Activated T-helper 9 cell treated with anti-CD3 and anti-CD28 coated beads, Interleukin-2, amount 50 U/mL, for 16 hours (primary cell): ENCODE measurements at places on chromosomes 16 and 17.

- no peak for DNase-seq
Measured at GRCh38 chr17:27889711-27890251, 3.4 kb downstream of the LYRM9 start.

- no peak for DNase-seq
Measured at GRCh38 chr16:83970430-83970815, 2.4 kb downstream of the NECAB2 start.

- no peak for DNase-seq
Measured at GRCh38 chr17:63452046-63452961, 6.2 kb upstream of the CYB561 start.

DNA sequence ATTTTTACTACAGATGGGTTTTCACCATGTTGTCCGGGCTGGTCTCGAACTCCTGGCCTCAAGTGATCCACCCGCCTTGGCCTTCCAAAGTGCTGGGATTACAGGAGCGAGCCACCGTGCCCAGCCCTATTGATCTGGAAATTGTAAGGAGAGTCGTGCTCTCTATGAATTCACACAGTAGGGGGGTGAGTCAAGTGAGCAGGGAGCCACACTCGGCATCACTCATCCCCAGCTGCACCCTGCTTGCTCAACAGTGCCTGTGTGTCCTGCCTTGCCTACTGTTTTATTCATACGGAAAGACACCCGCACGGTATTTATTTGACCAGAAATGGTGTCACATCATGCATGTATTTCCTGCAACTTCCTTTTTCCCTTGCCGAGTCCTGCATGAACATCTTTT is 157.2 kb upstream of the FOXF1 start:
- no peak for DNase-seq

- no peak for DNase-seq
Measured at GRCh38 chr17:58007781-58008706, 998 bp upstream of the SRSF1 start.

- DNase-seq: no peak
Measured at GRCh38 chr17:31856750-31857149, 2.3 kb downstream of the COPRS start.

GRCh38 chr16:19804538-19805323 is 79.9 kb downstream of the GPRC5B start:
- no peak for DNase-seq

GRCh38 chr17:41649923-41650519 is 25.6 kb upstream of the KRT17 start:
- no peak for DNase-seq

- DNase-seq: peak; percentile 59
Measured at GRCh38 chr17:28763804-28764266, 20.0 kb downstream of the TRAF4 start.

DNA sequence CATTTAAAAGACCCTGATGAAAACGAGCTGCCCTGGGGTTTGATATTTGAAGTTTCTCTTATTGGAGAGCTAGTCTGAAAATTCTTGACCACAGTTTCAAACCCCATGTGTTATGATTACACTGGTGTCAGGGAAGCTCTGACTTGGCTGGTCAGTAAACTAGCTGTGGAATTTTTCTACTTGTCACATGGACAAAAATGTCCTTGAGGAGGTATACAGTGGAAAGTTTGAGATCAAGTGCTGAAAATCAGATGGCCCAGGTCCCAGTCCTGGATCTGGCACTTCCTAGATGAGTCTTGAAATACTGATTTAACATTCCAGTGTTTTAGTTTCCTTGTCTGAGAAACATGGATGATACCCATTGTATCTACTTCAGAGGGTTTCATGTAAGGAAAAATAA is 30.7 kb upstream of the SOX9 start:
- DNase-seq: no peak

GRCh38 chr17:28443901-28444638 is 29.4 kb upstream of the SLC13A2 start:
- DNase-seq: no peak

DNA sequence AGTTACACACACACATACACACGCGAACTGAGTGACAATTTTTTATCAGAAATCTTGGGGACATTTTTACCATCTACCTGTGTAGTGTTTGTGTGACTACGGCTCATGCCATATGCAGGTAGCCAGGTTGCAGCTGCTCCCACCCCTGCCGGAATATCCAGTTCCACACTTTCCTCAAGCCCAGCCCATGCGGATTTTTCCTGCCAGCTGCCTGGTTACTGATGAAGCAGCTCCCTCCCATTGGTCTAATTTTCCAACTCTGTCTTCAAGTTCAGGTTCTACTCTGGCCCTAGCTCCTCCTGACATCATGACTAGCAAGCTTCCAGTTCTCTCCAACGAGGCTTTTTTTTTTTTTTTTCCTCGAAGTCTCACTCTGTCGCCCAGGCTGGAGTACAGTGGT is 4.8 kb downstream of the GSG1L2 start:
- DNase-seq: no peak
